ENCODE measurements at places on chromosomes 2 and 18.
A peak's percentile ranks its signal among the peaks of the same experiment; 100 is the strongest.

DNA sequence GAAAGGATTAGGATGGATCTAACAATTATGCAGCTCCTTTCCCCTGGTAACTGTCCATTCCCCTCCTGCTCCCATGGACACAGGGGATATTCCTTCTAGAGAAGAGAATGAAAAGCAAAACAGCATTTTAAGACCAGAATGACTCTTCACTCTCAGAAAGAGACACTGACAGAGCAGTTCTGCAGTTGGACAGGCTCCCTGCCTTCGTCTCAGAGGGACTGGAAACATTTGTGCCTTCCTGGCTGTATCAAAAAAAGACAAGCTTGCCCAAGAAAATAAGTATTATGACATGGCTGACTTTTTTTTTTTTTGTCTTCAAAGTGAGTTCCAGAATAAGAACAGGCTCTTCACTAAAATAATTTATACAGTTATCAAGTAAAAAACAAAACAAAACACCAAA lies 9.5 kb downstream of the PID1 start:
- DNase-seq, result no peak

DNA sequence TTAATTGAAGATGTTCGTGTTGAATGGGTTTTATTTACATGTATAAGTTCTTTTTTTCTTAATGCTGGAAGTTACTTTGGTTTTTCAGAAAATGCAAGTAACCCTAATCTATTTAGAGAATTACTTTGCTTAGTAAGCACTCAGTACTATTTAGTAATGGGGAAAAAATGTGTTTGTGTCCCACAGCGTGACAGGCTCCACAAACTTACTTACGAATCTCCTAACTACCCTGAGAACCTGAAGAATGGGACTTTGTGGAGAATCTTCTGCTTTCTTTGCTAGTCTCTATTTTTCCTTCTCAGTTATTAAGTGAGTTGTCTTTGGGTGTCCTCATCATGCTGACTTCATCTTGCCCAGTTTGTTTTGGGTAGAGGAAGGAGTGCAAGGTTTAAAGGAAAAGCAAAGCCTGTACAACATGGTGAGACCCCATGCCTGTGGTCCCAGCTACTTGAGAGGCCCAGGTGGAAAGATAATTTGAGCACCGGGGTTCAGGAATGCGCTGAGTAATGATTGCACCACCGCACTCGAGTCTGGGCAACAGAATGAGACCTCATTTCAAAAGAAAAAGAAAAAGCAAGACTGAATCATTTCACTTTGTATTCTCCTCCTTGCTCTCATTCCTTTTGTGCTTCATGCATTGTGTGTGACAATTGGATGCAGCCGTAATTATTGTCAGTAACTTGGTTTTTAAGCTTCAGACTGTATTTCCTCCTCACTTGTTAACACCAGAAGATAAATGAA lies 10.2 kb downstream of the NEDD4L start:
- DNase-seq, result no peak

- no peak for DNase-seq
Observed at GRCh38 chr18:56723068-56723467, 71.9 kb downstream of the WDR7 start.

GRCh38 chr2:29448096-29448688 lies 333.0 kb downstream of the CLIP4 start:
- no peak for DNase-seq

GRCh38 chr18:11713756-11714155 lies 24.7 kb downstream of the GNAL start:
- no peak for DNase-seq

- DNase-seq, result no peak
Observed at GRCh38 chr2:54166121-54166773, 50.8 kb downstream of the ACYP2 start.

- DNase-seq, result no peak
Observed at GRCh38 chr18:54679318-54680149, 88.5 kb downstream of the DYNAP start.

DNA sequence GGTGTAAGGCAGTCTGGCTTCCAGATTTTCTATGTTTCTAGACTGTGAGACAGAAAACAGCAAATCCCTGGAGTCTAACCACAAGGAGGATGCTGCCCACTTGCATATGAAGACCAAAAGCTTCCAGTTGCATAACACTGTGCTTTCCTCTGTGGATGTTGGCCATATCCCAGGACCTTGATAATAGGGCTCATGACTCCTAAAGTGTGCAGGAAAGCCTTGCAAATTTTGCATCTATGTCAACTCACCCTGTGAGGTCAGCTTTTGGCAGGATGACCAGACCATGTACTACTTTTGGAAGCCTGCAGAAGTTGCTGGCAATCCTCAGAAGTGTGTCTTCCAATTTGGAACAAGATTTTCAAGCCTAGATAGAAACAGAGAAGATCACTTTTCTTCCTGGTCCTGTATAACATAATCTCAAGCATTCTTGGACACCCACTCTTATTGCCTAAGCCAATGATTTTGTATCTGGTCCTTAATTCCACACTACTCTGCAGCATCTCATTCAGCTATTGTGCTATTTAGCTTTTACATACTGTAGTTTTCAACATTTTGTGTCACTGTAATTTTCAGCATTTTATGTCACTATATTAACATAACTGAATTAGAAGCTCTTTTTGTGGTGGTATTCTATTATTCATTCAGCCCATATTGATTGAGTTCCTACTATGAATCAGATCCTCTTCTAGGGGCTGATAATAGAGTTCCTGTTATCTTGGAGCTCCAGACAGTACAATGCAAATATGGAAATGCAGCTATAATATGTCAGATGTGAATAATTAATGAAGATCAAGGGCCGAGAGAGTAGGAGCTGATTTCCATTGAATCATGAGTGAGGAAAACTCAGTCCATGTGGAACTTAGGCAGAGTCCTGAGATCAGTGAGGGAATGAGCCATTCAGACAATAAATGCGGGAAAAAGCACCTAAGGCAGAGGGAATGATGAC lies 85.3 kb upstream of the RAB27B start:
- no peak for DNase-seq

GRCh38 chr18:31901063-31901462 lies 41.9 kb downstream of the TRAPPC8 start:
- DNase-seq, result no peak

DNA sequence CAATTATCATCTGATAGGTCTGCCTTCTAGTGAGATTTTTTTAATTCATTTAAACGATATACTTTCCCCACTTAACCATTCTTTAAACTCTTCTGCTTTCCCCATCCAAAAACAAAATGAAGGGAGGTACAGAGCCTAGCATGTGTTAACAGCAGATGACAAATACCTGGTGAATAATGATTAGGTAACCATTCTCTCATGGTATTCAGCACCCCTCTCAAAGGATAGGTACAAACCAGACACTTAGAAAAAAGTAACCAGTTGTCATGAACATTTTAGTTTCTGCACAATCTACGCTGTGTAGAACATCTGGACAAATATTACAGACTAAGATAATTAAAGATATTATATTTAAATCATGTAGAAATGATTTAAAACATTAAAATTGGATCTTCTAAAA lies 56.3 kb downstream of the DNAH7 start:
- no peak for DNase-seq

- no peak for DNase-seq
Observed at GRCh38 chr2:75098856-75099255, 100.5 kb downstream of the TACR1 start.

GRCh38 chr2:60550178-60550983 lies 3.1 kb downstream of the BCL11A start:
- peak; percentile 3 for DNase-seq

DNA sequence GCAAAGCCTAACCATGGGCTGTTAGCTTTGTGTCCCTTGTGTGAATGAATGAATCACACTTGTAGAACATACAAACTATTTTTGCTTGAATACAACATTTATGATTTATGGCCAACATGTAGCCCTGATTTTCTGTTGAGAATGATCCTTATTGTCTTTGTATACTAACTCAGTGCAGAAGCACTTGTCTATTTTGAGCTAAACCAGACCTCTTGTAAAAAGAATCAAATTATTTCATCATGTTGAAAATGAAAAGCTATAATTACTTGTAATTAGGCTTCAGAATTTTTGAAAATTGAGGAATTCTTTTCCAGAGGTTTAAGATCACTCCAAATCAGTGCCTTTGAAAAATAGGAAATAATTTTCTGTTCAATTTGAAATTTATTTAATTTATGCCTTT lies 85.9 kb downstream of the ZNF407 start:
- no peak for DNase-seq

GRCh38 chr2:100290718-100291151 lies 31.6 kb downstream of the LONRF2 start:
- no peak for DNase-seq

GRCh38 chr2:129606496-129607270 lies 372.8 kb upstream of the RAB6C start:
- DNase-seq, result no peak

GRCh38 chr2:108564510-108564909 lies 30.2 kb downstream of the LIMS1 start:
- no peak for DNase-seq

DNA sequence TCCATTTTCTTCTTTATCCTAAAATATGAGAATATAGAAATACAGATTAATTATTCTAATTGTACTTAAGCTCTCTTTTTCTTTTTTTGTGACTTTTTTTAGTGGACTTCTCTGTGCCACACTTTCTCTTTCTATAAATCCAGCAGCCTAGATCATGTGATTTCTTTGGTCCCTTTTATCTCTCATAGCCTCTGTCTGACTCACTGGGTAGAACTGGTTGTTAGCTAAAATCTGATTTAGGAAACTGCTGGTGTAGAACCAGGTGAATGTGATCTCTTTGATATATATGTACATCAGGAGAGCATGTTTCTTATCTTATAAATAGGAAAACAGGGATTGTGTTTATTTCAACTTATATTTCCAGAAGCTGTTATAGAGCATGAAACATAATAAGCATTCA lies 54.9 kb downstream of the VRK2 start:
- DNase-seq, result no peak

- no peak for DNase-seq
Observed at GRCh38 chr2:10360850-10361588, 58.3 kb downstream of the HPCAL1 start.
